Thoracic aorta (tissue), 2 donors: ENCODE measurements at places on chromosomes 7 and 10. TPM values are rescaled to one million over a fixed set of nuclear protein-coding genes. Genes with fewer than 3 reads are reported as not detected.

The CTAGE4 gene
- total RNA-seq: 5.8 TPM

The LRRC72 gene
- total RNA-seq: not detected

The SSC4D gene
- total RNA-seq: 3.2 TPM

The HOXA4 gene
- 3.7 TPM for total RNA-seq

GRCh38 chr7:104482362-104483037, 154.1 kb downstream of the LHFPL3 start:
- H3K36me3 ChIP-seq: no peaks in the 10 kb centered on the region
- H3K4me1 ChIP-seq: no peaks in the 10 kb centered on the region
- H3K27ac ChIP-seq: no peak overlapping the region
- H3K4me3 ChIP-seq: no peak overlapping the region
- no peak for DNase-seq

GRCh38 chr7:123148813-123149212, 51.0 kb downstream of the SLC13A1 start:
- no peaks in the 10 kb centered on the region for H3K27me3 ChIP-seq
- H3K4me3 ChIP-seq: no peak overlapping the region
- no peaks in the 10 kb centered on the region for H3K4me1 ChIP-seq

GRCh38 chr7:41544241-41544640, 158.6 kb downstream of the INHBA start:
- no peak for DNase-seq
- H3K4me1 ChIP-seq: no peaks in the 10 kb centered on the region
- no peak overlapping the region for H3K4me3 ChIP-seq
- H3K27me3 ChIP-seq: no peaks in the 10 kb centered on the region
- H3K36me3 ChIP-seq: no peaks in the 10 kb centered on the region

DNA sequence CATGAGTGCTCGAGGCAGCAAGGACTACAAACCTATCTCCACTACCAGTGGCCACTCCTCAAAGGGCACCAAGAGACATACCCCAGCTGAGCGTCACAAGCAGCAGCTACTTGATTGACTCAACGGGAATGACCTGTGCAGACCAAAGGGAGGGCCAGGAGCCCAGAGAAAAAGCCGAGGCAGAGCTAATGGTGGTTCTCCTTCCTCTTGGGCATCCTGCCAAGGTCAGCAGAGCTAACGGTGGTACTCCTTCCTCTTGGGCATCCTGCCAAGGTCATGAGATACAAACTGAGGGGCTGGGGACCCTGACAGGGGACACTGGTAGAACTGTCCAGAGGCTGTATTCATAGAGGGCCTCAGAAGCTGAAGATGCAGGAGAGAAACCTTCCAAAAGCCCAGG, 60.4 kb downstream of the FAM53B start:
- DNase-seq: no peak
- peaks cover 7% of the 10 kb centered on the region for H3K36me3 ChIP-seq
- no peaks in the 10 kb centered on the region for H3K27me3 ChIP-seq
- no peak overlapping the region for H3K4me3 ChIP-seq

DNA sequence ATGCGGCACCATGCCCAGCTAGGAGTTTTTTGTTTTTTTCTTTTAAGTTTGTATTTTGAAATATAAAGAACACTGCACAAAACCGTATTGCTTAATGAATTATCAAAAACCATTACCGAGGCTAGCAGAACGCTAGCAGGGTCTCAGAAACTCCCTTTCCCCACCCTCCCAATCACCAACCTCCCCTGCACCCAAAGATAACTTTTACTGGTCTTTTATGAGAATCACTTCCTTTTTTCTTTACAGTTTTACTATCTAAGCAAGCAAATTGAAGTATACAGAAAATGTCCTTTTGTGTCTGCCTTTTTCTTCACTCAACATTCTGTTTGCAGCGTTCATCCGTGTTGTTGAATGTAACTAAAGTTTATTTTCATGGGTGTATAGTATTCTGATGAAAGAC, 13.4 kb downstream of the HIP1 start:
- H3K27me3 ChIP-seq: no peaks in the 10 kb centered on the region
- H3K4me3 ChIP-seq: no peak overlapping the region
- H3K27ac ChIP-seq: no peak overlapping the region

- H3K4me1 ChIP-seq: no peaks in the 10 kb centered on the region
- no peak for DNase-seq
- peaks cover 39% of the 10 kb centered on the region for H3K36me3 ChIP-seq
Measured at GRCh38 chr10:122213766-122214165, 57.3 kb upstream of the BTBD16 start.

GRCh38 chr7:30330134-30331111, 46.0 kb downstream of the ZNRF2 start:
- H3K4me1 ChIP-seq: peaks cover 24% of the 10 kb centered on the region
- H3K36me3 ChIP-seq: no peaks in the 10 kb centered on the region
- H3K27me3 ChIP-seq: no peaks in the 10 kb centered on the region
- no peak overlapping the region for H3K27ac ChIP-seq

- no peak for DNase-seq
- H3K27ac ChIP-seq: no peak overlapping the region
- no peak overlapping the region for H3K4me3 ChIP-seq
- no peaks in the 10 kb centered on the region for H3K27me3 ChIP-seq
Measured at GRCh38 chr10:74047304-74047703, 49.4 kb downstream of the VCL start.

GRCh38 chr10:22379059-22379458, 33.8 kb downstream of the SPAG6 start:
- H3K27me3 ChIP-seq: no peaks in the 10 kb centered on the region
- H3K36me3 ChIP-seq: no peaks in the 10 kb centered on the region
- no peaks in the 10 kb centered on the region for H3K4me1 ChIP-seq
- no peak overlapping the region for H3K4me3 ChIP-seq

DNA sequence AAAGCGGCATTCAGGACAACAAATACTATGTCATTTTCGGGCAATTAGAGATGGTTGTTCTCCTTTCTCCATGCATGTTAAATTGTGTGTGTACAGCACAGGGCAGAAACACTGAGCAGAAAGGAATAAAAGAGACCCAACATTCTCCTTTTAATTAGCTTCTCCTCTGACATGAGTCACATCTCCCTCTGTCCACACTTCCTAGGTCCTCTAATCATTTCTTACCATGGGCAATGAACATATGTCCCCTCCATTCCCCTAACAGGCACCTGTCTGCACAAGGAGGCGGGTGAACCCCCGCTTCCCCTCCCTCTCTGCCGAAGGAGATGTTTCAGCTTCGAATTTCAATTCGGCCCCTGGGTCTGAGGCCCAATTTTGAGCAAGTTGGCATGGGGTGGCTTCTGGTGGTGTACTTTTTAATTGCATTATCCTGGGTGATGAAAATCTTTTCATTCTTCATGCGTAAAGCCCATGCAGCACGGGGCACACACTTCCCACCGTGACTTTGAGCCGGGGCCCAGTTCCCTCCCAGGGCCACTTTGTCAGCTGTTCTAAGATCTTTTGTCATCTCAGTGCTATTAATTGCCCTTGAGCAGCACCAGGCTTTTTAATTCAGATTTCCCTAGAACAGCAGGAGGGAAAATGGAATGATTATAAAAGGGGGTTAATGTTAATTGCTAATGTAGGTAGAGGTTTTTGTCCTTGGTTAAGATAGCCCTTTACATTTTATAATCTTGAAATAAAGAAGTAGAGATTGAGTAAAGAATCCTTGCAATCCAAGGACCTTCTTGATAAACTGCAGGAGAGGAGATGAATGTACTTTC, 219.5 kb upstream of the NRP1 start:
- H3K36me3 ChIP-seq: no peaks in the 10 kb centered on the region
- H3K4me3 ChIP-seq: no peak overlapping the region
- H3K27me3 ChIP-seq: no peaks in the 10 kb centered on the region
- no peak overlapping the region for H3K27ac ChIP-seq
- DNase-seq: no peak

- no peaks in the 10 kb centered on the region for H3K36me3 ChIP-seq
- H3K27me3 ChIP-seq: no peaks in the 10 kb centered on the region
- H3K4me3 ChIP-seq: no peak overlapping the region
- DNase-seq: no peak
- peaks cover 38% of the 10 kb centered on the region for H3K4me1 ChIP-seq
Measured at GRCh38 chr7:139370301-139370942, 10.7 kb downstream of the LUC7L2 start.

GRCh38 chr10:53899463-53900160, 901.4 kb downstream of the PCDH15 start:
- H3K27me3 ChIP-seq: no peaks in the 10 kb centered on the region
- no peak overlapping the region for H3K4me3 ChIP-seq
- DNase-seq: no peak
- H3K27ac ChIP-seq: no peak overlapping the region
- no peaks in the 10 kb centered on the region for H3K4me1 ChIP-seq

DNA sequence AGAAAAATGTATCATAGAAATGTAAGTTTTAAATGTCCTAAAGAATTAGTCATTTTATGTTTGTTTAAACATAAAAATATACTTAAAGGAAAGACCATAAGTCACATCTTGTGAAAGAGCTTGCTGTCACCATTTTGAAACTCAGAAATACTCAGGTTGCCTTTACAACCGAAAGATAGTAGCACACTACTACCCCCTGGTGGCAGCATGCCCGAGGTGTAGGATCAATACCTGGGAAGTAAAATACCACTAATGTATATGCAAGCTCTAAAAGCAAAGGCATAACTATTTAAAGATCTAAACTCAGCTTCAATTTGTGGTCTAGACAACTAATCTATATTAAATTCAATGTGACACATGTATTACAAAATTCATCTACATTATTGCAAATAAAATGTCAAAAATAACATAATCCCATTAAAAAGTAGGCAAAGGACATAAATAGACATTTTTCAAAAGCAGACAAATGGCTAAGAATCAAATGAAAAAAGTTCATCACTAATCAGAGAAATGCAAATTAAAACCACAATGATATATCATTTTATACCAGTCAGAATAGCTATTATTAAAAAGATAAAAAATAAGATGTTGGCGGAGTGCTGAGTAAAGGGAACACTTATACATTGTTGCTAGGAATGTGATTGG, 47.7 kb upstream of the FGL2 start:
- H3K36me3 ChIP-seq: no peaks in the 10 kb centered on the region
- no peak overlapping the region for H3K4me3 ChIP-seq
- DNase-seq: peak; percentile 32
- H3K27me3 ChIP-seq: no peaks in the 10 kb centered on the region

DNA sequence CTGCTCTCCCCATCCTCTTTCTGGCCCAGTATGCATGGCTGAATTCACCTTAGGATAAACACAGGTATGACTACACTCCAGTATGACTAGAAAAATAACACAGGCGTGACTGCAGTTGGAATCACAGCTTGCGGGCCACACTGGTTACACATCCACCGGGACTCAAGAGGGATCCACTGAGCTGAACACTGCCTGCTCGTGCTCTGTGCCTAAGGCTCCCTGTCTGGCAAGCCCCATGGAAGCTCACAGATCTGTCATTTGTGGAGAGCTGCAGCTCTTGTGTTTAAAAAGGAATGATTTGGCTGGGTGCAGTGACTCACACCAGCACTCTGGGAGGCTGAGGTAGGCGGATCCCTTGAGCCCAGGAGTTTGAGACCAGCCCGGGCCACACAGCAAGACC, 26.8 kb downstream of the VOPP1 start:
- H3K4me3 ChIP-seq: no peak overlapping the region
- H3K4me1 ChIP-seq: peaks cover 14% of the 10 kb centered on the region
- H3K36me3 ChIP-seq: no peaks in the 10 kb centered on the region
- no peak overlapping the region for H3K27ac ChIP-seq
- no peaks in the 10 kb centered on the region for H3K27me3 ChIP-seq

DNA sequence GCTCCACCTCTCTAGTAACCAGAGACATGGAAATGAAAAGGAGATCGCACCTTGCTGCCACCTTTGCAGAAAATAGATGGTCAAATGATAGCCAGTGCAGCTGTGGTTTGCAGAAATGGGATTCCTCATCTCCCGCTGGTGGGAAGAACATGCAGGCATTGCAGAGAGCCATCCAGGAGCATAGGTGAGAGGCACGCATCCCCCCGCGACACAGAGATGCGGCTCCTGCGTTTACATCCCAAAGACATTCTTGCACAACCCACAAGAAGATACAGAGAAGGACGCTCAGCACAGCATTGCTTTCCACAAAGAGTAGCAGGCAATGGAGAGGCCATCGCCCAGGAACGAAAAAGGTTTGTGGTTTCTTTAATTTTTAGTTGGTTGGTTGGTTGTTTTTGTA, 56.2 kb downstream of the OAT start:
- H3K27ac ChIP-seq: no peak overlapping the region
- H3K4me3 ChIP-seq: no peak overlapping the region
- no peak for DNase-seq
- no peaks in the 10 kb centered on the region for H3K27me3 ChIP-seq

- no peaks in the 10 kb centered on the region for H3K36me3 ChIP-seq
- H3K4me3 ChIP-seq: no peak overlapping the region
- peak overlapping the region; percentile 15 for H3K27ac ChIP-seq
- H3K4me1 ChIP-seq: peaks cover 10% of the 10 kb centered on the region
- DNase-seq: no peak
- H3K27me3 ChIP-seq: no peaks in the 10 kb centered on the region
Measured at GRCh38 chr7:144736880-144737493, 98.9 kb downstream of the TPK1 start.
